ENCODE measurements at places on chromosomes 7 and 10.

- DNase-seq = no peak
Observed at GRCh38 chr10:114914560-114914959, 23.4 kb upstream of the TRUB1 start.

GRCh38 chr10:114458955-114459354, 54.7 kb upstream of the AFAP1L2 start:
- DNase-seq = no peak

DNA sequence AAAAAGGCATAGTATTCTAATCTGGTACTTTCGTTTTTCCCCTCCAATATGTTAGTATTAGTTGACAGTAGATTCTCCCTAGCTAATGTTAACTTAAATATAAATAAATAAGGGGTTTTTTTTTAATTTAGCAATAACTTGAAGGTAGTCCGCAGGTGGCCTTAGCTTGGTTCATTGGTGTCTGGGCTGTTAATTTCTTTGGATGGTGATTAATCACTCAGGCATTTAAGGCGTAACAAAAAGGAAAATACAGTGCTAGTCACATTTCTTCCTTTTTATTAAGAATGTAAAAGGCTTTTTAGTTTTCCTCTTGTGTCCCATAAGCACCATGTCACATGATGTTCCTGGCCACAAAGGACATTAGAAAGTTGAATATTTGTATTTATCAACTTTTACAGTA, 161.0 kb upstream of the POT1 start:
- DNase-seq = no peak

DNA sequence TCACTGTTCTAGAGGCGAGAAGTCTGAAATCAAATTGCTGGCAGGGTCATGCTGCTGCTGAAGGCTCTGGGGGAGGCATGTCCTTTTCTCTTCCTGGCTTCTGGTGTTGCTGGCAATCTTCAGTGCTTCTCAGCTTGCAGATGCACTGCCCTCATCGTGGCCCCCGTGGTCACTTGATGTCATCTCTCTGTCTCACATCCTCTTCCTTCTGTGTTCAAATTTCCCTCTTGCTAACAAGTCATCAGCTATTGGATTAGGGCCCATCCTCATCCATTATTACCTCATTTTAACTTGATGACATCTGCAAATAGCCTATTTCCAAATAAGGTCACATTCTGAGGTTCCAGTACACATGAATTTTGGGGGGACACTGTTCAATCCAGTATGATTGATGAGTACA, 36.6 kb upstream of the SRGN start:
- DNase-seq = no peak

GRCh38 chr7:93949423-93949822, 27.9 kb downstream of the GNG11 start:
- DNase-seq = no peak

GRCh38 chr10:73873838-73874215, 528 bp downstream of the CAMK2G start:
- DNase-seq = no peak

DNA sequence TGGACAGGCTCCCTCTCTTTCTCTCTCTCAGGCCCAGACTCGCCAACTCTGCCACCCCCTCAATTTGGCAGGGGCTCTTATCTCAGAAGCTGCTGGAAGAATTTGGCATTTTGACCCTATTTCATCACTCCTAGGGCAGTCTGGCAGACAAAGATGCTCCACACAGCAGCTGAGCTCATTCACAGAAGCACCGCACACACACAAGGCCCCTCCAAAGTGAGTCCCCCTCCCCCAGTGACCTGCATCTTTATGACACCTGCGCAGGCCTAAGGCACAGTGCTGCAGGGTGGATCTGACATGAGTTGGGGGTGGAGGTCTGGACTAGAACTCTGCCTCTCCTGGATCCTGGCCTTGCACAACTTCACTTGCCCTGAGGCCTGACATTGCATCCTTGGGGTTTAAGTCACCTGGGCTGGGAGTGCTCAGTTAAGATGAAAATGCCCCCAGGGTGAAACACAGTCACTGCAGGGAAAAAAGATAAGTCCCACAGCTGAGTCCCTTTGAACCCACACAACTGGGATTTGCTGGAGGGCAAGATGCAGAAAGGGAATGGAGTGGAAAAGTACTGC, 41.1 kb upstream of the DUSP5 start:
- no peak for DNase-seq
